SK-N-MC (cell line): ENCODE measurements at places on chromosomes 1 and 21.
A peak's percentile ranks its signal among the peaks of the same experiment; 100 is the strongest.

- DNase-seq, result no peak
Observed at GRCh38 chr1:243979396-243979795, 71.7 kb upstream of the ZBTB18 start.

GRCh38 chr1:89578151-89578550 lies 53.5 kb downstream of the LRRC8B start:
- no peak for DNase-seq

- no peak for DNase-seq
Observed at GRCh38 chr1:186715887-186716809, 35.9 kb upstream of the PTGS2 start.

GRCh38 chr1:115090186-115090490 lies 835 bp upstream of the TSPAN2 start:
- no peak for DNase-seq

GRCh38 chr1:110190282-110190929 lies 19.7 kb upstream of the KCNC4 start:
- DNase-seq, result no peak

GRCh38 chr1:212607206-212607912 lies 1.2 kb upstream of the ATF3 start:
- DNase-seq, result no peak

GRCh38 chr1:93304716-93305138 lies 41.0 kb upstream of the DR1 start:
- peak; percentile 47 for DNase-seq

DNA sequence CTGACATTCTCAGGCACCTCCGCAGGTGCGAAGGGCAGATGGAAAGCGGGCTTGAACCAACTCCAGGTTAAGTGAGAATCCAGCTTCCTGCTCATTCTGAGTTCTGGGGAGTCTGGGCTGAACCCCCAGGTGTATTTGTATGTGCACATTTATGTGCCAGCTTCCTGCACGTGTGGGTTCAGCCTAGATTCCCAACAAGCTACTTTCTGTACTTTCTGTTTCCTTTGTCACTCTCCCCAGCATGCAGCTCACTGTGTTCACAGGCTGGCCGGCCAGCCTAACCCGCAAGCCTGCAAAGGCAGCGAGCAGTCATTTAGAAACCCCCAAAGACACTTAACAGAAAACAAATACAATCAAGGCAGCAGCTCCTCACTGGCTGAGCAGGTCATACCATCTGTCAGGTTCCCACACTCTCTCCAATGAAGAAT lies 1.3 kb upstream of the IL19 start:
- no peak for DNase-seq

DNA sequence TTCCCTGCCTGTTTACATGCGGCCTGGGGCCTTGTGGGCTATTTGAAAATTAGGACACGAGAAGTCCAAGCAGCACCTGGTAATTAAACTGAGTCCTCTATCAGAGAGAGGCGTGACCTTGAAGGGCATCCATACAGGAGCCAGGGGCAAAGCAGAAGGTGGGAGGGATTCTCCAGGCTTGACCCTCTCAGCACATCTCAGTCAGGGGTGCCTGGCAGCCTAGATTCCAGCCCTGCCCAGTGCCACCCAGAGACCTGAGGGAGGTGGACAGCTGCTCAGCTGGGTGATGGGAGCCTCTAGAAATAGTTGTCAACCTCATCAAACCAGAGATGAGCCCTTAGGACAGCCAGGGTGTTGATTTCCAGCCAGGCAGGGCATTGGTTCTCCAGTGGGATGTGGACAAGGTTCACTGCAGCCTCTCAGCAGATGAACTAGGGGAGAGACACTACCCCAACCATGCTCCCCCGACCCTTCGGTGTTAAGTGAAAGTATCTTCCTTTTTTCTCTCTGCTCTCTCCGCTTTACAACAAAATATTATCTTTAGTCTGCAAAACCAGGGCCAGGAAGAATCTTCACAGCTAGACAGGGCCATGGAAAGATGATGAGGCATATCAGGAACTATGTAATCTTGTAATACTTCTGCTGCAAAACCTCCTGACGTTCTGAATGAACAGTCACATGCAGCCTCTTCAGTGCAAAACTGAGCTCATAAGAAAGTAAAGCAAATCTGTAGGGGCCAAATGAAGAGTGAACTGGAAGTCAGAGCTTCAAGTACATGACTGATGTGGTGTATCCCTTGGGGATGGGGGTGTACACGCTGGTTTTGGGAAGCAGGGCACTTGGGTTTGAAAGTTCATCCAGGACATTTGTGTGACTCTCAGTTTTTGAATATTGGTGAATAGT lies 35.9 kb upstream of the ATP5PO start:
- DNase-seq, result no peak

DNA sequence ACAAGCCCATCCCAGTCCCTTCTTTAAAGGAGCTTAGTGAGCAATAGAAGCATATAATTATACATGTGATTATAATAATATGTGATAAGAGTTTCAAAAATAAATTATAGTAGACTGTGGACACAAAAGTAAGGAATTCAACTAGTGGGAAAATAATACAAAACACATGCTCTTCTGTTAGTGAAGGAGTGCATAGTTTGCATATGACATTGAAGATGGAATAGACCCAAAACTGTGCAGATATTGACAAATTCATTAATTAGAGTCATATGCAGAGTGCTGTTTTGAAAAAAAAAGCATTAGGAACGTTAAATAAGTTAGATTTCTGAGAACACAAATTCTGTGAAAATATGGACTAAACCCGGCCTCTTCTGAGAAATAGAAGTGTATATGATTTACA lies 278.8 kb downstream of the ASTN1 start:
- DNase-seq, result no peak

DNA sequence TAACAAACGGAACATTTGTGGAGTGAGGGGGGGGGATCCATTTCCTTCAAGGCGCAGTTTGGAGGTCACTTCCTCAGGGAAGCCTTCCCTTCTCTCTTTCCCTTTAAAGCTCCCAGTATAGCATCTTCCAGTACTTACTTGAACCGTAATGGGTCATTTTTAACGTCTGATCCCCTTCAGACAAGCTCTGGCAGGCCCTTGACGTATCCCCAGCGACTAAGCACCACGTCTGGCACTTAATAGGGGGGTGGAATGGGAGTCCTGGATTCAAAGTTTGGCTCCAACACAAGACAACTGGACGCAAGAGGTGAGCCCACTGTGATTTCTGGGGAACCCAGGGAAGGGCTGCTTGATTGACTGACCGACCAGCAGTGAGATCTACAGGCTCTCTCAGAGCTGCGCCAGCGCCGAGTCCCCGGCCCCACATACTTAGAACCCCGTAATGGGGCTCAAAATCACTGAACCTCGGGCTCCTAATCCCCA lies 441 bp downstream of the YARS1 start:
- no peak for DNase-seq

DNA sequence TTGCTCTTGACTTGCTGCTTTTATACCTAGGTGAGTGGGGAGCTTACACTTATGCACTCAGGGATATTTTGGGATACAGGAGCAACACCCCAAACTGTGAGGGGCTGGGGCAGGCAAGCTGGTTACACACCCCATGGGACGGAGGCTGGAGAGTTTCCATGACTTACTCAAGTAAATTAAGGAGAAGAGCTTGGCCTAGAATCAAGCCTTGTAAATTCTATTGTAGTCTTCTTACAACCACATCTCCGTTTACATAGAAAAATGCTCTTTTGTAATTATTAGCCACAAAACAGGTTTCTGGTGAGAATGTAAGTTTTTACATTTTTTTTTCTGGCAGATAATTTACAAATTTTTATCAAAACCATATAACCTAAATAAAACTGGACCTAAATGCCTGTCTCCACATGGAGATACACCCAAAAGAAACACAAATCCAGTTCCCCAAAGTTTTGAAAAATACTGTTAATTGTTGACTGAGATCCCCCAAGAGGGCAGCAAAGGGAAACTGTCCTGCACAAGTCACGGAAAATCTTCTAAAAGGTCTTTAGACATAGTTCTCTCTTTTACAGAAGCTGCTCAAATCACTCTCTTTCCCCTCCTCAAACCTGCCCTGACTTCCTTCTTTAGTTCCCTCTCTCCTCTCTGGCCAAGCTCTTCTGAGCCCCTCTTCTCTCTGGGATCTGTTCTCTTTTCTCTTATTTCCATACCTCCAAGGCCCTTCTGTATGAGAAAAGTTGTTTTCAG lies 134.0 kb downstream of the HIVEP3 start:
- DNase-seq, result no peak

GRCh38 chr21:40832316-40832715 lies 14.6 kb downstream of the DSCAM start:
- no peak for DNase-seq
